ENCODE measurements at places on chromosomes 7 and 10.

GRCh38 chr10:93568105-93568390 is 1.6 kb downstream of the FFAR4 start:
- no peak for DNase-seq

DNA sequence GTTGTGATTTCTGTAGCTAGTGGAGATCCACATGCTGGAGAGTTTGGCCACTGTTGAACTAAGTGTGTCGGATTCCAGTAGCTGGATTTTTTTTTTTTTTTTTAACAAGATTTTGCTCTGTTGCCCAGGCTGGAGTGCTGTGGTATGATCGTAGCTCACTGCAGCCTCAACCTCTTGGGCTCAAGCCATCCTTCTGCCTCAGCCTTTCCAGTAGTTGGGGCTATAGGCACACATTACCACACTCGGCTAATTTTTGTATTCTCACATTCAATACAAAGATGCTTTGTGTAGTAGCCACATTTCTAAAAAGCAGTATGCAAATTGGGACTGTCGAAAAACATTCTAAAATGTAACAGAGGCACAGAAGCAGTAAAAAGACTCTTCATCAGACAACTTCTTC is 63.5 kb downstream of the RABGEF1 start:
- DNase-seq = no peak

DNA sequence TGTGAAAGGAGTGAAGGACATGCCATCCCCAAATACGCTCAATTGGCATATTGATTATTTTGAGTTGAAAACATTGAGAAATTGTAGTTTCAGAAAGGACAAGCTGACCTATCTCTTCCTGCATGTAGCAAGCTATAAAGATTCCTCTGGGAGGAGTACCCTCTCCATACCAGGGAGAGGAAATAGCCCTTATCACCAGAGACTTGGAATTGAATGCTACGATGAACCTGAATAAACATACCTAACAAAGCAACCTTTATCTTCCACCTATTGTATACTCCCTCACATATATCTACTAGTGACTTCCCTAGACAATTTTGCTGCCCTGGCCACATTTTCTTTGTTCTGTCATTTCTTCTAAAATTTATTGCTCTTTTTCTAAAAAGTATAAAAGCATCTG is 150.2 kb upstream of the EEPD1 start:
- no peak for DNase-seq

- no peak for DNase-seq
These were observed 108.0 kb downstream of the WDFY4 start for GRCh38 chr10:48792687-48793096.

- DNase-seq = no peak
These were observed 255.4 kb upstream of the LYZL1 start for GRCh38 chr10:29033311-29033940.

DNA sequence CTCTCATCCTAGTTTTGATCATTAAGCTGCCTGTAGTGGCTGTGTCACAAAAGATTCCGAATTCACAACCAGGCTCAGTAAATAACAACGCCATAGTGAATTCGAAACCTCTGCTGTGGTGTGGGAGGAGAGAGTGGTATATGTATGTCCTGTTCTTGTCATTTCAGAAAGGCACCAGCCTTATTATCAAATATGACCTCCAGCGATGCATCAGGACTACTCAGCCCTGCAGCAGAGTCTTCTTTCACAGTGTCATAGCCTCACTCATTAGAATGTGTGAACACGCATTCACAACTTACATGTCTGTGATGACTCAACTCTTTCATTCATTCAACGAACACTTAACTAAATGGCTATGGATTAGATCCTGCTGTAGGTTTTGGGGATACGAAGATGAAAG is 15.3 kb downstream of the AOC1 start:
- no peak for DNase-seq

GRCh38 chr10:72792288-72792687 is 100.3 kb downstream of the MCU start:
- DNase-seq = no peak

DNA sequence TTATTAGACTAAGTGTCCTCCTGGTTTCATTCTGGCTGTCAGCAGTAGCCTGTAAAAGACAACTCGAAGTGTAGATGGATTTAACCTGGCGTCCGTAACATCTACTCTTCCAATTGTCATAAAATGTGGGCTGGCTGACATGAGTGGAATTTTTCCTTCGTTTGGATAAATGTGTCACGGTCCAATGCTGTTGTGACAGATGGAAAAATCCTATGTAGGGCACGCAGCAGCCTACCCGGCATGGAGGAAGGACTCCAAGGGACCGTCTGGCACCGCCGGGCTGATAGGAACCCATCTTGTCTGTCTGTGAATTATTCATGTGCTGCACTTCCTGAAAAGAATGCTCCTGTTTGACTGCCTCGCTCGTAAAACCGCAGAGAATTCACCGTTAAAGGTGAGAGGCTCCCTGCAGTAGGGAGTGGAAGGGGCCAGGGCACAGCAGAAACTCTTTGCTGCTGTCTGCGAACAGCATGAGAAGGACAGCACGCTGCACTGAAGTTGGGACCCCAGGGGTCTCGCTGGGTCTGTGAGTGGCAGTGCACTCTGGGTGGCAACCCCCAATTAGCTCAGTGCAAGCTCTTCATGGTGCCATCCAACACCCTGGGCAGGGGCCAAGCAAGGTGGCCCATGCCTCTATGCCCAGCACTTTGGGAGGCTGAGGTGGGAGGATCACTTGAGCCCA is 1.6 kb upstream of the ORAI2 start:
- DNase-seq = no peak

DNA sequence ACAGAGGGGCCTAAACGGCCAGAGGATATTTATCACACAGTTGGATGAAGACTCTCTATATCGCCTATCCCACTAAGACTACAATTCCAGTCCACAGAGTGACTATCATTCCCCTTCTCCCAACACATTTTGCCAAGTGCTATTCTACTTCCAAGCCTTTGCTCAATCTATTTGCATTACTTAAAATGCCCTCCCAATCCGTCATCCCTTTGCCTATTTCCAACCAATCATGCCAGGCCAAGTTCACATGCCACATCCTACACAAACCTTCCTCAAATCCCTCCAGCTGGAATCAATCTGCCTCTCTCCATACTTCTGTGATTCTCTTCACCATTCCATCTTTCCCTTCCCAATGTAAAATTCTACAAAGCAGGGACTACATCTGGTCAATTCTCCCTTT is 38.2 kb downstream of the SMURF1 start:
- no peak for DNase-seq

DNA sequence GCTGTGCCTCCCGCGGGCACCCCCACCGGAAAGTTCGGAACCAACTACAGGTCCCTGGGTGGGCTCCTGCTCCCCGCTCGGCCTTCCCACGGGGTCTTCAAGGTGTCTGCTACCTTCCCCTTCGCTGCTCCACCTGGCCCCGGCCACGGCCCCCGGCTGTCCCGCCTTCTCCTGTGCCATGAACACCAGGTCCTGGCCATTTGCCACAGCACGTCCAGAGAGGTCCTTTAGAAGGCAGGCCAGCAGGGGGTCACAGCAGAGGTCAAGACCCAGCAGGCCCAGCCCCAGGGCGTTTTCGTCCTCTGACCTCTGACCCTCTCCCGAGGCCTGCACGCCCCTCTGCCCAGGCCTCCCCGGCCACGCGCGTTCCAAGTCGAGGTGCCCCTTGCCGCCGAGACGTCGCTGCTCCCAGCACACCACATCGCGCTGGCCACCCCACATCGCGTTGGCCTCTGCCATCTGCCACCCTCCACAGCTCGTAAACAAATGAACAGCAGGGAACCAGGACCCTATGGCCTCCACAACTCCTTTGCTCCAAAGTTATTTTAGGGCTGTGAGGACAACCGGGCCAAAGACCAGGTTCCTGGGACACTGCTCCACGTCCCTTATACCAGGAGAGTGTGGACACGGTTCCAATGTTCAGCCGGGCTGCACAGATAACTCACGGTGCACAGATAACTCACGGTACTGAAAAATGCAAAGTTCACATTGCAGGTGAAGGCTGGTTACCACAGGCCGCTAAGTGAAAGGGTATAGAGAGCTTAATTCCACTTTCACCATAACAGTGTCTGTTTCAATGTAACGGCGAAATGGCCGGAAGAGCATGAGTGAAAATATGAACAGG is 74.3 kb downstream of the CFAP46 start:
- no peak for DNase-seq

- no peak for DNase-seq
These were observed 192.4 kb upstream of the CDCA7L start for GRCh38 chr7:22138106-22138505.

- DNase-seq = no peak
These were observed 106.5 kb upstream of the INSIG1 start for GRCh38 chr7:155191137-155191536.

DNA sequence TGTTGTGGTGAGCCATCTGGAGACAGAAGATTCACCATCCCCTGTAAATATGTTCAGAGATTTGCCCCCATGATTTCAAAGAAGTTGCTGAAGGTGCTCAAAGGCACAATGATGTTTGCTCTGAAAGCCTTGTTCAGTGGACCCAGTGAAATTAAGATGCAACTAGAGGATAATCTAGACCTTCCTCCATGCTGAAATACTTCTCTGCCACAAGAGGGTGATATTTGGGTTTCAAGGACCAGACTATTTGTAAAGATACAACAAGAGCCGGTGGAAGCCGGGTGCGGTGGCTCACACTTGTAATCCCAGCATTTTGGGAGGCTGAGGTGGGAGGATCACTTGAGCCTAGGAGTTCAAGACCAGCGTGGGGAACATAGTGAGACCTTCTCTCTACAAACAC is 13.5 kb upstream of the MSRB2 start:
- DNase-seq = no peak

- DNase-seq = no peak
These were observed 6.7 kb downstream of the FRAT1 start for GRCh38 chr10:97325754-97326153.

DNA sequence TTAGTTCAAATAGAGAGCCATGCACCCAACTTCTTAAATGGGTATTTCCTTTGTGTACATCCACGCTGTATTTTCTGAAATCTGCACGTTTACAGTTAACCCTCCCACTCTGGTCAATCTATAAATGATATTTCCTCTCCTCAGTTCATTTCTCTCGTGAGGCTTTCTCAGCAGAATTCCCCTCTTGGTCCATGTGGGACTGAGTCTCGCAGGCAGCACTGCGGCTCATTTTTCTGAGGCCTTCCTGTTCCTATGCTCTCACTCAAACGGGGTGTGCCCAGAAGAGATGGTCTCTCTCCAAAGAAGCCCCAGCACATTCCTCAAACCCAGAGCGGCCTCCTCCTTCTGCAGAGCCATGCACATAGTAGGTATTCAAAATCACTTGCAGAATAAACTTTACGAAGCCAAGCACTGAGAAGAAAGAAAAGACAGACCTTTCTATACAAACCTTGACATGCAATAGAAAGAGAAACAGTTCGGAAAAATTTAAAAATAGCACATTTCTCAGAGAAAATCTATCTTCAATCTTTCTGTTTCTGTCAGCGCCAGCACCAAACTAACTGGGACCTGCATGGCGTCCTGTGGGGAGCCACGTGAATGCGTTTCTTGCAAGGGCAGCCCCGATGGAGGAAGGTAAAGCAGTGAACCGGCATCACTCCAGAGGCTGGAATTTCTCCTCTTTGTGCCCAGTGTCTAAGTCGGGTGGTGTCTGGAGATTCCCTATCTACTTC is 77.1 kb downstream of the HIPK2 start:
- no peak for DNase-seq

DNA sequence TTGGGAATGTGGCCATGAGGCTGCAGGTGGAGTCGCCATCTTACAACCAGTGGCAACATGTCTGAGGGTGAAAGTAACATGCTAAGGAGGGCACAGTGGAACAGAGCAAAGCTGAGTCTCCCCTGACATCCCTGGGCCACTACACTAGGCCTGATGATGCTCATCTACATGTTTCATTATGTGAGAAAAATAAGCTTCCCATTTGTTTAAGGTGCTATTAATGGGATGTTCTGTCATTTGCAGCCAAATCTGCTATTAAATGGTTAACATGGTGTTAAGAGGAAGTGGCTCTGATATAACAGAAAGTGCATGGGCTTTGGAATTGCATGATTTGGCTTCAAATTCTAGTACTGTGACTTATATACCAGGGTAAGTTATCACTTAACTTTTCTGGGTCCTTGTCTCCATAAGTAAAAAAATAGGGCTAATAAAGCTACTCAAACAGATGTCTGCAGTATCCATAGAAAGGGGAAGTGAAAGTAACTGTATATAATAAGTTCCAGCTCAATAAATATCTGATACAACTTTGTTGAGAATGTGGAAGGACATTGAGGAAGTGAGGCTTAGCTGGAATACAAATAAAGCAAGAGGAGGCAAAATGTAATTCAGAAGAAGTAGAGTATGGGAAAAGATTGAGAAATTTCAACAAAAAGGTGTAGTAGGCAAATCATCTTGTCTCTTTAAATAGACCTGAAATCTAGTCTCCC is 158.9 kb downstream of the RTKN2 start:
- no peak for DNase-seq

GRCh38 chr7:88276605-88277153 is 30.0 kb downstream of the STEAP4 start:
- DNase-seq = no peak

GRCh38 chr7:95730493-95731280 is 41.7 kb upstream of the DYNC1I1 start:
- no peak for DNase-seq

DNA sequence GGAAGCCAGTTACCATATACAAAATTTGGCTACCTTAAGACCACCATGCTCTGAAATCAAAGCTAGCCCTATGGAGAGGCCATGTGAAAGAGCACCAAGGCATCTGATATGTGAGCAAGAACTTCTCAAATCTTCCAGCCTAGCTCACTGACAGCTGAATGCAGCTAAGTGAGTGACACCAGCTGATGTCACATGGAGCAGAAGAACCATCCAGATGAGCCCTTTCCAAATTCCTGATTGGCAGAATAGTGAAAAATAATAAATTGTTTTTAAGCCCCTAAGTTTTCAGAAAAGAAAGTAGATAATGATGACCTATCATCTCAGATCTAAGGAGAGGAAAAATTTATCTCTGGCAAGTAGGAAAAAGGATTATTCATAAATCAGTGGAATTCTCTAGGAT is 85.6 kb downstream of the CRTAC1 start:
- DNase-seq = no peak

DNA sequence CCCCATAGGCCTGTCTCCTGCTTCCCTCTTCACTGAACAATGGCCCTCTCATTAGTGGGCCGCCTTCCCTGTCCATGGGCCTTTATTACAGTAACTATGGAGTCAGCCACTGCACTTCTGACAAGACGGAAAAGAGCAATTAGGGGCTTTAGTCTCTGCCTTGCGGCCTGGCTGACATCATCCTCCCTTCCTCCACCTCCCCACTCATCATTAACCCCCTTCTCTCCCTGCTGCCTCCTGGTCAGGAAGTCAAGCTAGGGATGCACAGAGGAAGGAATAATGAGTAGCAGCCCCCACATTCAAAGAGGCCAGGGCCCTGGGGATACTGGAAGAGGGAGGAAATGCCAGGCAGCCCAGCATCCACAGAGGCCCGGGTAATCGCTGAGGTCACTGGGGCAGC is 101.6 kb upstream of the PLXNA4 start:
- DNase-seq = no peak
